Stomach (tissue), 19 donors: ENCODE measurements at places on chromosomes 5 and 9. TPM values are rescaled to one million over a fixed set of nuclear protein-coding genes. Genes with fewer than 3 reads are reported as not detected.

DNA sequence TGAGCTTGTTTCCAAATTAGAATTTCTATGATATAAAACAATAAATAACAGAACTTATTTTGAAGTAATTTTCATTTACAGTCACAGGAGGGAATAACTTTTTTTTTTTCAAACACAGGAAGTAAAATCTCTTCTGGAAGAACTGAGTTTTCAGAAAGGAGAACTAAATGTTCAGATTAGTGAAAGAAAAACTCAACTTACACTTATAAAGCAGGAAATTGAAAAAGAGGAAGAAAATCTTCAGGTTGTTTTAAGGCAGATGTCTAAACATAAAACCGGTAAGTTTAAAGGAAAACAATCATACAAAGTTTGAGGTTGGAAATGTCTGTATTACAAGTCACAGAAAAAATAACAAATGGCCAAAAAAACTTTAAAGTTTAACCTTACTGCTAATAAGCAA, 41.6 kb downstream of the RAB14 start:
- no peaks in the 10 kb centered on the region for H3K27me3 ChIP-seq
- no peak for DNase-seq
- peaks cover 88% of the 10 kb centered on the region for H3K36me3 ChIP-seq

DNA sequence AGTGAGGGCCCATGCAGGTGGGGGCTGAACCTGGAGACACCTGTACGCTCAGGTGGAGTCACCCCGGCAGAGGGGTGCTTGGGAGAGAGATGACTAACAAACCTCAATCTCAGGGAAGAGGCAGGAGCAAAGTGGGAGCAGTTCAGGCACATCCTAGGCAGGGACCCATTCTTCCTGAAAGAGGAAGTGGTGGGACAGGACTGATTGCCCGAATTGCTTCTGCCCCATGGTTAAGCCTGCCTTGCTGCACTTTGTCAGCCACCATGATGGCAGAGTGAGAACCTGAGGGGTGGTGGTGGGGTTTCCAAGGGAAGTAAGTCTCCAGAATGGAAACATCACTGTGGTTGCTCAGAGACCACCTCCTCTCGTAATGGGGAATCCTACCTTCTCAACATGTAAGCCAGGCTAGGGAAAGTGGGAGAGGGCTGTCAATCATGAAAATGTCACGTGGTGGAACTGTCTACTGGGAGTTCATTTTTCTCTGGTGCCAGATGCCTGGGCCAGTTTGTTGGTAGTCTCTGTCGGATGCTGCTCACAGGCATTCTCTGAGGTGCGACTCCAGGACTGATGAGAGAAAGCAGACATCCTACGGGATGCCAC, 150.4 kb downstream of the HSPA4 start:
- no peak for DNase-seq
- no peaks in the 10 kb centered on the region for H3K36me3 ChIP-seq
- peaks cover 22% of the 10 kb centered on the region for H3K27me3 ChIP-seq
- H3K27ac ChIP-seq: no peak overlapping the region
- H3K4me3 ChIP-seq: no peak overlapping the region

Gene RNF208
- total RNA-seq: 0.45 TPM

GRCh38 chr5:17831279-17831678, 197.0 kb downstream of the TAF11L14 start:
- peak; percentile 48 for DNase-seq
- H3K4me3 ChIP-seq: no peak overlapping the region
- H3K36me3 ChIP-seq: no peaks in the 10 kb centered on the region

DNA sequence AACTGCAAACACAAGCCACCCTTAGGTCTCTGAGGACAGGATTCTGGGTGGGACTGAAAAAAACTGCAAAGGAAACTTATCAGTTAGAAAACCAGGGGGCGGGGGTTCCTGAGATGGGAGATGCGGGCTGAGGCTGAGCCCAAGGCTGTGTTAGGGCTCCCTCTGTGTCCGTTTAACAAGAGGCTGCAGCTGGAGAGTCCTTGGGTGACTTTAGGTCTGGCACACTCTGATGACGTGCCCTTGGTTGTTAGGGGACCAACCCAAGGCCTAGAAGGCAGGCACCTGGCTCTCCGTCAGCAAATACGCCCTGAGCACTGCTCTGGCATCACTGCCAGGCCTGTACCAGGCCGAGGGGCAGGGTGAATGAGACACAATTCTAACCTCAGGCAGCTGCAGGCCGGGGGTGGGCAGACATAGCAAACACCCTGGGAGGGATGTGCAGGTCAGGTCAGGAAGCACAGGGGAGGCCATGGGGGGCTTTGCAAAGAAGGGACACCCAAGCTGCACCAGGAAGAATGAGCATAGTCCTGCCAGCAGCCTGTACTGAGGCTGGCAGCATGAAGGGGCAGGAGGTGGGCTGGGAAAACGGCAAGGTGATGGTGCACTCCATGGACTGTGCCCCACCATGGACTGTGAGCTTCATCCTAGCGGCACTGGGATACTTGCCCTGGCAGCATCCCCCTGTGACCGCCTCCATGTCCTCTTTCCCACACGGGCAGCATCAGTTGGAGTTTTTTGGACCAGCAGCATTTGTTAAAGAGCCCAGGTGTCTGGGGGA, 137.9 kb downstream of the GABBR2 start:
- no peak for DNase-seq
- no peaks in the 10 kb centered on the region for H3K36me3 ChIP-seq
- no peaks in the 10 kb centered on the region for H3K27me3 ChIP-seq
- no peak overlapping the region for H3K27ac ChIP-seq

- H3K4me3 ChIP-seq: no peak overlapping the region
- DNase-seq: no peak
- H3K4me1 ChIP-seq: peaks cover under 1% of the 10 kb centered on the region
- H3K27ac ChIP-seq: no peak overlapping the region
- H3K27me3 ChIP-seq: no peaks in the 10 kb centered on the region
Measured at GRCh38 chr5:101673120-101673519, 623.0 kb downstream of the SLCO4C1 start.

Gene HMCN2
- total RNA-seq: 21.1 TPM

DNA sequence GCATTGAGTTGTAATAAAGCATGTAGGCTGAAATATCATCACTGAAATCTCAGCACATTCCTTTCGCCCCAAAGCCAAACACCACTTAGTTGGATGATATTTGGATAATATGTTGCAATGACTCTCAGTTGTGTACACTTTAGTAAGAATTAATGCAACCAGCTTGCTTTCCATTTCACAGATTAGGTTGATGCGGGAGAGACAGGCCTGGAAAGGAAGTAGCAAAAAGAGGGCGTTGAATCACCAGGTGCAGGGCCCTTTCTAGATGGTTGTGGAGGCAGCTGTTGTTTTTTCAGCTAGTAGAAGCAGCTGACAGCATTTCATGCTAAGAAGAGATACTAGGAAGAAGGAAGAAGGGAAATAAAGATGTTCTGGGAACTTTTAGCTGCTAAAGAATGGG, 30.9 kb downstream of the DMRT3 start:
- H3K27me3 ChIP-seq: no peaks in the 10 kb centered on the region
- no peak overlapping the region for H3K4me3 ChIP-seq
- no peaks in the 10 kb centered on the region for H3K36me3 ChIP-seq
- no peak overlapping the region for H3K27ac ChIP-seq

Gene CPEB4
- total RNA-seq: 61.0 TPM

DNA sequence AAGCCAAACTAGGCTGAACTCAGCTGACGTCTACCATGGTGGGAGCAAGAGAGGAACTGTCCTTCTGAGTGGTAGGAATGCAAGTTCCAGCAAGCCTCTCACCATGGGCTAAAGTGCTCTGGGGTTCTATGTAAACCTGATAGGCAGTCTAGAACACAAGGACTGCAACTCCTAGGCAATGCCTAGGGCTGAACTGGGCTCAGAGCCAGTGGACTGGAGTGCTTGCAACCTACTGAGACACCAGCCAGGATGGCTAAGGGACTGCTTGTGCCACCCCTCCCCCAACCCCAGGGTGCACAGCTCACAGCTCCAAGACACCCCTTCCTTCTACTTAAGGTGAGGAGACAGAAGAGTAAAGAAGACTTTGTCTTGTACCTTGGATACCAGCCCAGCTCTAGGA, 12.1 kb upstream of the RCL1 start:
- no peak for DNase-seq
- no peaks in the 10 kb centered on the region for H3K36me3 ChIP-seq
- no peaks in the 10 kb centered on the region for H3K4me1 ChIP-seq
- H3K27ac ChIP-seq: no peak overlapping the region
- H3K4me3 ChIP-seq: no peak overlapping the region
- H3K27me3 ChIP-seq: no peaks in the 10 kb centered on the region

Gene PDZD2
- 10.6 TPM for total RNA-seq

Gene IRX2
- 7.0 TPM for total RNA-seq

Gene SPATA24
- total RNA-seq: not detected

GRCh38 chr5:34915856-34916192, 313 bp downstream of the BRIX1 start:
- peaks cover 28% of the 10 kb centered on the region for H3K4me1 ChIP-seq
- no peak for DNase-seq
- peak overlapping the region; percentile 88 for H3K4me3 ChIP-seq
- no peaks in the 10 kb centered on the region for H3K27me3 ChIP-seq
- H3K36me3 ChIP-seq: peaks cover 43% of the 10 kb centered on the region
- peak overlapping the region; percentile 89 for H3K27ac ChIP-seq
